ENCODE measurements at places on chromosomes 7 and 10.

DNA sequence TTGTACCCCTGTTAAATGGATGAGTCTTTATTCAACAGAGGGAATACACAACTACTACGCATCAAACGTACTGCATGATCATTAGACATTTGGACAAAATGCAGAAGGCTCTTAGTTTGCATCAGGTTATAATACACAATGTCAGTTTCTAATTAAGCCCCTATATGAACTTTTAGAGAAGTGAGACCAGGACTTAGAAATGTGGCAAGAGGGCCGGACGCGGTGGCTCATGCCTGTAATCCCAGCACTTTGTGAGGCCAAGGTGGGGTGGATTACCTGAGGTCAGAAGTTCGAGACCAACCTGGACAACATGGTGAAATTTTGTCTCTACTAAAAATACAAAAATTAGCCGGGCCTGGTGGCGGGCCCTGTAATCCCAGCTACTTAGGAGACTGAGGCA lies 76.3 kb upstream of the MGMT start:
- DNase-seq, result no peak

GRCh38 chr10:29254123-29255046 lies 34.5 kb upstream of the LYZL1 start:
- peak; percentile 55 for DNase-seq

- peak; percentile 57 for DNase-seq
These were observed 29.9 kb upstream of the DDX50 start for GRCh38 chr10:68871105-68871711.

- DNase-seq, result no peak
These were observed 182.9 kb upstream of the SHH start for GRCh38 chr7:155995183-155995612.

DNA sequence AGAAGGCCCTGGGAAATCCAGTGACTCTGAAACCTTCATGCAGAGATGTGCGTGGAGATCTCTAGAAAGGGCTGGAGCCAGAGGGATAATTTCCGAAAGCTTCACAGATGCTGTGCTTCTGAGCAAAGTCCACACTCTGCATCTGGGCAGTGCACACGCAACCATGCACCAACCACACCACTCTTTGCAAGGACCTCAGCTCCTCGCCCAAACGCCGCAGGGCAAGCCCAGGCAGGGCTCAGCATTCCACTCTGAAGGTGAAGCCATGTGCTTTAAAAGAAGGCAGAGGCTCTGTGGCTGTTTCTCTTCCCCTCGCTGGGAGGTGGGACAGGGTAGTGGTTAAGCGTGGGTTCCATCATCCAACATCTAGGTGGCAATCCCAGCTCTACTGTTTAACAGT lies 48.4 kb downstream of the ASB13 start:
- no peak for DNase-seq

DNA sequence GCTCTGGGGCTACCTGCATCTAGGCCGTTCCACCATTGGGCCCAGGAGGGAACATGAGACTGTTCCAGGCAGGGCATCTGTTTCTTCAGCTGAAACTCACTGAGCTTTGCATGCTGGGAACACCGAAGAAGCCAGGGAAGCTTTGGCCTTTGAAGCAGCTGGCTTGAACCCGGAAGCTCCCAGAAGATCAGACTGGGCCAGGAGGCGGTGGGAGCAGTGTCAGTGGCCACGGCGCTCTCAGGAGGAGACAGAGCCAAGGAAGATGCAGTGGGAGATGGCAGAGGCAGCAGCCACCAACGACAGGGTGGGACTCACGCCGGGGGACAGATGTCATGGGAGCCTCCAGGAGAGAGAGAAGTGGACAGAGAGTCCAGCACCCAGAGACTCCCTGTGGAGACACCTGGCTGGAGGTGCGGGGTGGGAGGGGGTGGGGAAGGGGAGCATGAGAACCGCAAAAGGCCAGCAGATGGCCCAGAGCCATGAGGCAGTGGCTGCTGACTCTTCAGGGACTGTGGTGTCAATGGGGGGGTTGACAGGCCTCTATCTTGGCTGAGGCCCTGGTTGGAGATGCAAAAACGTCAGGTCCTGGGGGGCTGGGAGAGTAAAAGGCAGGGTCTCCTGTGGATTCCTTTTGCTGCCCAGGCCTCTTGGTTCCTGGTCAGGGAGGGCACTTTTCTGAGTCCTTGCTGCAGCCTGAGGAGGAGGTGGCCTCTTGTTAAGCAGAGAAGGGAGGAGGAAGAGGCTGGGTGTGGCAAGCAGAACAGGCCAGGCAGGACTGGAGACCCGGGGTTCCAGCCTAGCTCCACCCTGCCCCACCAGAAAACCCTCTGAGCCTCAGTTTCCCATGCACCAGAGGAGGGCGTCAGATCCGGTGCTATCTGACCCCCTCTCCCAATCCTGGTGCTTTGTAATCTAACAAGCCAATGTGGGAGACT lies 6.3 kb upstream of the AQP1 start:
- no peak for DNase-seq

DNA sequence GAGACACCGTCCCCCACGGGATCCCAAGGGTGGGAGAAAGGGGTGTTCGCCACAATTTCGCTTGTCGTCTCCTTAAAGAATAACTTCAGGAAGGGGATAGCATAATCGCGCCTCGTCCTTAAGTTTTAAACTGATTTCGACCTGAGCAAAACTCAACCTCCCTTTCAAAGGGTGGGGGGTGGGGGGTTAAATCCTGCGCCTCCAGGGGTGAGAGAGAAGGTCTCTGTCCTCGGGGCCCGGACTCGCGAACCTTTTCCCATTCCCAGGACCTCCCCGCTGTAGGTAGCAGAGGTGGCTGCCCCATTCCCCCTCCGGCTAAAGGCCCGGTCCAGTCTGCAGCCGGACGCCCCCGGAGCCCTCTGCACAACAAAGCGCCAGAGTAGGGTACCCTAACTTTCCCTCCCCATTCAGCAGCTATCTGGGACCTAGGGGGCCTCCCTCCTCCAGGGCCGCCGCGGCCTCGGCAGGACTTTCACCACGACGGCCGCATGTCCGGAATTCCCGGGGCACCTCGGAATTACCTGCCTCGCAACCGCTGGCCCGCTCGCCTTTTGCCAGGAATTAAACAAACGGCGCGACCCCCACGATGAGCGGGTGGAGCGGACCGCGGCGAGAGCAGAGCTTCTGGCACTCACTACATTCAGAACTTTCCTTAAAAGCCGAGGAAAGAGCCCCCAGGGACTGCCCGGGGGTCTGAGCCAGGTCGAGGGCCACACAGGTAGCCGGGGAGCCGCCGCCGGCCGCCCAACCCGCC lies 1.7 kb downstream of the CDK6 start:
- DNase-seq, result peak; percentile 18

DNA sequence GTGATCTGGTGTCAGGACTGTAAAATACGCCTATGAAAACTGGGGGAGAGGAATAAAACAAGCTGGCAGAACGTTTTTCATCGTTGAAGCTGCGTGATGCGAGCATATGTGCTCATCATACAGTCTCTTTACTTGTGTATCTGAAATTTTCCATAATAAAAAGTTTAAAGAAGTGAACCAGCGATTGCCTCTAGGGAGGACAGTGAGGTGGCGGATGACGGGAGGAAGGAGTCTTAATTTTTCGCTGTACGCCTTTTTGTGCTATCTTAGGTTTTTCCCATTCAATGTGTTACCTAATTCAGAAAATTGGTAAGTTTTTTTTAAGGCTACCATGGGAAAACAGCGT lies 891 bp upstream of the WAPL start:
- peak; percentile 23 for DNase-seq

GRCh38 chr10:131978366-131978765 lies 3.4 kb downstream of the BNIP3 start:
- no peak for DNase-seq
